ENCODE measurements at places on chromosomes 13 and 19.

GRCh38 chr19:7258041-7258839 is 36.0 kb downstream of the INSR start:
- DNase-seq, result no peak

GRCh38 chr13:43544631-43545030 is 242.1 kb downstream of the ENOX1 start:
- DNase-seq, result no peak

- DNase-seq, result no peak
Observed at GRCh38 chr13:32850316-32851052, 165.7 kb upstream of the KL start.

DNA sequence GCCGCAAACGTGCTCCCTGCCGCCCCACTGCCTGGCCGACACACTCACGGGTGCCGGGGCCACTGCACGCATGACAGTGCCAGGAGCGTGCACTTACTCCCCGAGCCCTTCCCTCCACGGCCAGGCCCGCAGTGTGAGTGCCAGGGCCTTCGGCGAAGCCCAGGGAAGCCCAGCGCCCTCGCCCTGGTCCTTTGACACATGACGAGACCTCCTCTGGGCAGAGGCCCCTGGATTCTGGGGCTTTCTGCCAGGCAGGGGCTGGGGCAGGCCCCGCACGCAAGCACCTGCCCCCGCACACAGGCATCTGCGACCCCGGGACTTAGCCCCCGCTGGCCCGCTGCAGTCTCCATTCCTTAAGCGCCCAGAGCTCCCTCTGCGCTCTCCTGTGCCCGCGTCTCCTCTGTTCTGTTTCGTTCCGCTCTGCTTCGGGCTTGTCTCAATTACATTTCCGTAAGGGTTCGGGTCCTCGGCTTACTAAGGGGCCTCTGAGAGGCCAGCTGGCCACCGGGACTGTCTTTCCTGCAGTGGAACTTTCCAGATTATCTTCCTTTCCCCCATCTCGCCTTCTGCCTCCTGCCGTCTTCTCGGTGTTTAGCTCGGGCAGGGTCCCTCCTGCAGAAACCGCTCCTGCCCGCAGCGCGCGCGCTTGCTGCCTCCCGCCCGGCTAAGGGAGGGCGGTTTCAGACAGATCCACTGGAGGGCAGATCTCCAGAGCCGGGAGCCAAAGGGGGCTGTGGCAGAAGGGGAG is 98.8 kb downstream of the ING1 start:
- DNase-seq, result no peak

DNA sequence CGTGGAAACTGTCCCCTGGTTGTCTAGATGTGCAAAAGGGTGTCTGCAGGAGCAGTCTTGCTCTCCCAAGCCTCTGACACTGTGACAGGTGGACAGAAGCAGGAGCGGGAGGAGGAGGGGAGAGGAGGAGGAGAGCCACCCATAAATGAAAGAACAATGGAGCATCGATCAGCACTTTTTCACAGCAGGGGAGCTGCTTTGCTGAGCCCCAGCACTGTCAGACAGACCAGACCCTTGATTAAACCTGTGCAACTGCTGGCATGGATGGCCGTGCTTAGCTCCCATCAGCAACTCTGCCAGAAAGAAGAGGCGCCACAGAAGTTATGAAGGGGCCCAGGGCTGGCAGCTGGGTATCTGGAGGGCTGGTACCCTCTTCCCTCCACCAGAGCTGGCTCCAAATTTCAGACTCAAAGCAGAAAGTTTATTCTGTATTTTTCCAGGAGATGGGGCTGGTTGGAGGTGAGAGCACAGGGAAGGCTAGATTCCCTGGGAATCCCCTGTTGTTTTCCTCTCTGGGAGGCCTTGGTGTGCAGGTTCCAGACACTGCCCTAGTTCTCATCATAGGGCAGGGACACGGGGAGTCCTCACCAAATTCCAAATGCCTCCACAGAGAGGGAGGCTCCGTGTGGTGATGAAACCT is 1192.2 kb downstream of the UQCRFS1 start:
- DNase-seq, result no peak

GRCh38 chr19:18992696-18993095 is 40.6 kb downstream of the SUGP2 start:
- DNase-seq, result no peak

DNA sequence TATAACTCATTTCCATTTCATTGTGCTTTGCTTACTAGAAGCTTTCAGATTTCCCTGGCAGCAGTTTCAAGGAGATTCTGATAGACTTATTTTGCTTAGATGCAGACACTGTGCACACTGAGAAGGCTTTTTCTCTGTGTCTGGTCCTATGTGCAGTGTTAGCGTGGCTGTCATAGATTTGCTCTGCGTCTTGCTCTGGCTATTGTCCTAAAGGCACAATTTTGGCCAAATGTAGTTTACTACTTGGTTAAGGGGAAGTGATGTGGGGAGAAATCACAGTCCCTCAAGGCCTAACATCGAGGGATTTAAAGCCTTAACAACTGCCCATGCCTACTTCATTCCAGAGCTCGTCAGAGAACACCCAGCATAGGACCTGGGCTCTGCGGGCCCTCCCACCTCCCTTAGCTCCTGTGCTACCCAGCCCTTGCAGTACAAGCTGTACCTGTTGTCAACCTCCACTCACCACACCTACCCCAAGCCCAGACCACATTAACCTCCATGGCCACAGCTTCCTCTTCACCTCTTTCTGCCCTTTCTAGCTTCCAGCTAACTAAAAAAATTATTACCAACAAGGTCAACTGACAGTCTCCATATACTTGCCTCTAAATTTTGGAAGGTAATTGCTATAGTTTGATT is 38.9 kb upstream of the KATNAL1 start:
- DNase-seq, result no peak

DNA sequence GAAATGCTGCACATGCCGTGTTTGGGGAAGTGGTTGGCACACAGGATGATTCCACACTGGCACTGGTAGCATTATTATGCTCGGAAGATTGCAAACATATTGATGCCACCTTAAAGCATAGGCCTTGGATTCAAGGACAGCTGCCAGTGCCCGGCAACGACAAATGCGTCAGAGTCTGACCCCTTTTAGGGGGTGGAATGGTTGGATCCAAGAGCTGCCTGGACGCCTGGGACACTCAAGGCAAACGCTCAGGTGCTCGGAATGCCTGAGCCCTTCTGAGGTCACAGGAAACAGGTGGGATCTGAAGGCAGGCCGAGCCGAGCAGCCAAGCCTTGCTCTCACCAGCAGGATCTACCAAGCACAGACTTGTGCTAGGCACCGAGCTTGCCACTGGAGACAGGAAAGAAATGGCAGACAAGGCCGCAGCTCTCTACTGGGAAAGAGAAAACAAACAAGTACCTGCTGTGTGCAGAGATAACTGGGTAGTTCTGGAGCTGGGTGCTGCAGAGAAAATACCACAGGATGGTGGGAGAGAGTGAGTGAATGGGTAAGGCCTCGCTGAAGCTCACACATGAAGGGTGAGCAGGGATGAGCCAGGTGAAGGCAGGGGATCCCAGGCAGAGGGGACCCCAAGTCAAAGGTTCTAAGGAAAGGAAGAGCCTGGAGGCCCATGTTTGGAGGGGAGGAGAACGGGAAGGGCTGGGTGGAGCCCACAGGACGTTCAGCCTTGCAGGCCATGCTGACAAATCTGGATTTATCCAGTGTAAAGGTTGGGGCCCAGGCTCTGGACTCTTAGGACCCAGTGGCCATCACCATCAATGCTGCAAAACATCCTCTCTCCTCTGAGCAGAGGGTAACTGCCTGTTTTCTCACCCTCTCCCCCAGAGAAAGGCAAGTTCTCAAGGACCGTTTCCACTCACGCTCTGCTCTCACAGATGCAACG is 9.2 kb downstream of the RANBP3 start:
- no peak for DNase-seq

DNA sequence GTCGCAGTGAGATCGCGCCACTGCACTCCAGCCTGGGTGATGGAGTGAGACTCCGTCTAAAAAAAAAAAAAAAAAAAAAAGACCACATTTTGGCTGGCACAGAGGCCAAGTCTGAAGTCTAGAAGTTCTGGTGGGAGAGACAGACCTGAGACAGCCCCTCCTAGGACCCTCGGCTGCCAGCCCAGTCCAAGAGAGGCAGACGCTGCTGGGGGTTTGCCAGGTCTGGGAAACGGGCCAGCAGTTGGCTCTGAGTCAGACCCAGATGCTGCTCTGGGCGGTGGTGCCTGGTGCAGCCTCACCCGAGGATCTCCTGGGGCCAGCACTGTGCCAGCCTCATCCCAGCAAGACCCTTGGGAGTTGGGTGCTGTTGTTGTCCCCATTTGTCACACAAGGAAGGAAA is 5.8 kb downstream of the FCHO1 start:
- DNase-seq, result peak; percentile 72

DNA sequence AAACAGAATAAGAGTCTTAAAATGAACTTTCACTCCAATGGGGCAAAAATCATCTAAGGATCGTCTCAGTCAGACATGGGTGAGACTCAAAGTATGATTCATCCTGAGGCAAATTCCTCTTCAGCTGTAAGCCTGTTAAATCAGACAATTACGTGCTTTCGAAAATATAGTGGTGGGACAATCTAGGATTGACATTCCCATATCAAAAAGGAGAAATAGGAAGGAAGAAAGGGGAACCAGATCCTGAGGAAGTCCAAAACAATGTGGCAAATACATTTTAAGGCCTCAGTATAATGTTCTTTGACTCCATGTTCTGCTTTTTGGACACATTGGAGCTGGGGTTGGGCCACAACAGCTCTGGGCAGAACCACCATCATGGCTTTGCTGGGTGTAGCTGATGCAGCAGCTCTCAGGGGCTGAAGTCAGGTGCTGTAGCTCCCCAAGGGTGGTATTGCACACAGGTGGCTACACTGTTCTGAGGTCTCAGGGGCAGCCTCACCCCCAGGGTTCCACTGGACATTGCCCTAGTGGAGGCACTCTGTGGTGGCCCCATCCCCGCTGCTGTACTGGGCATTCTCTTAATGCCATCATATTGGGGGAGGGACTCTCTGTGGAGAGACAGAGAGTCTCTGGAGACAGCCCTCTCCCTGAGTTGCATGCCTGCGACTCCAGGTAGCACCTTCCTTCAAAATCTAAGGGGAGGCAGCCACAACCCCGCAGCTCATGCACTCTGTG is 5.7 kb upstream of the FPR3 start:
- DNase-seq, result no peak

- no peak for DNase-seq
Observed at GRCh38 chr13:33224686-33225085, 60.9 kb downstream of the STARD13 start.

GRCh38 chr13:113901642-113902041 is 37.8 kb upstream of the GAS6 start:
- DNase-seq, result no peak

DNA sequence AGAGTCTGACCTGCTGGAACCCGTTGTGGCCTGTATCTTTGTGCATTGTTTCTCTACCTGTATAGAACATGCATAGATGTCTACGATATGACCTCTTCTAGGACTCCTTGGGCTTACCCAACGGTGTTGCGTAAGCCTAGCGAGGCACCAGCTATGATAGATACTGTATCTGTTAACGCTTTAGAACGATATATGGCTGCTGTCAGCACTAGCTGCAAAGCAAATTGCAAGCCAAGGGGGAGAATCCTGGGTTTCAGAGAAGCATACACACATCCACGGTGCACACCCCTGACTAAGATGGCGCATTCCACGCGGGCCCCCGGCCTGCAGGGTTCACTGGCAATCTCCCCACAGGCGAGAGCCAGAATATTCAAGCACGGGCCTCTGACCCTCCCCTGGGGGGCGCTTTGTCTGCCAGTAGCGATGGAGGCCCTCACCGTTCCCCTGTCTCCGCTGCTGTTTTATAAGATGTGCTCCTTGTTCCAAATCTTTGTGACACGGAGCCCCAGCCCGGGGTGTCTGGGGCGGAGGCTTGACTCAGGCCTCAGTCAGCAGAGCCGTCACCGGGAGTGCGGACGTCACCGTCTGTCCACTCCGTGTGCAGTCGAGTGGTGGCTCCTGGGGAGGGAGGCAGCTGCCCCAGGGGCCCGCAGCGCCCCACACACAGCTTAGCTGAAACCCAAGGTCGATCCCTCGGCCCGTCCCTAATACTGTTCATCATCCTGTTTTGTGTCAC is 12.9 kb upstream of the RPS15 start:
- DNase-seq, result no peak

GRCh38 chr13:20142927-20143480 is 17.8 kb downstream of the GJA3 start:
- DNase-seq, result no peak

- no peak for DNase-seq
Observed at GRCh38 chr13:77740931-77741596, 43.6 kb downstream of the SLAIN1 start.

- DNase-seq, result no peak
Observed at GRCh38 chr19:6531956-6532243, 1.1 kb downstream of the TNFSF9 start.

DNA sequence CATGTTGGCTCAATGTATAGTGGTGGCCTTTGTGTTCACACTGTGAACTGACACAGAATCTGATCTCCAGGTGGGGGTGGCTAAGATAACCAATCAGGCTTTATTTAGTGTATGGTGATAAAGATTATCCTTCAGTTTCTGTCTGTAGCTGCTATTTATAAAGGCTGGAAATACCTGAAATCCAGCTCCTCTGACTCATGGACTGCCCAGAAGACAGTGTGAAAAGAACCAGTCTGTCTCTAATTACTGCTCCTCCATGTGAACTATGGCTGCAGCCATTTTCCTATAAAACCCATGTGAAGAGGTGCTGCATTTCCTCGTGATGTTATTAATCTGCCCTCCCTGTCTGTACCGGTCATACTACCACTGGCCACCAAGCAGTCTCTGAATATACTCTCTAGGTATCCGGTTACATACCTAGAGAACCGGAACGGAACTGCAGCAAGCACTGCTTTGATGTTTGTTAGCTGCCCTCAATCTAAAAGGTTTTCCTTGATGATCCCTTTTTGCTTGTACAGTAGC is 238.0 kb downstream of the LHFPL6 start:
- DNase-seq, result no peak

- DNase-seq, result no peak
Observed at GRCh38 chr13:66224663-66225062, 1005.5 kb downstream of the PCDH9 start.

DNA sequence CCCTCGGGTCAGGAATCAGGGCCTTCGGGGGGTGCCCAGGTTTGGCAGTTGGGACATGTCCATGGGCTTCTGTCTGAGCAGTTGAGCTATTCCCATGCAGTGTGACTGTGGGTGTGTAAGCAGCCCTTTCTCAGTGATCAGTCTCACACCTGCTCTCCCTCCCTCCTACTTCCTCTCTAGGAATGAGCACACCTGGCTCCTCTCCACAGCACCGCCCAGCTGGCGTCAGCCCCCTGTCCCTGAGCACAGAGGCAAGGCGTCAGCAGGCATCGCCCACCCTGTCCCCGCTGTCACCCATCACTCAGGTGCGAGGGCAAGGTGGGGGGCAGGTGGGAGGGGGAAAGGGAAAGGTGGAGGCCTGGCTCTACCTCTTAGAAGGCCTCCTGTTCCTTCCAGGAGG is 25.9 kb downstream of the COMP start:
- DNase-seq, result no peak

- no peak for DNase-seq
Observed at GRCh38 chr13:64272681-64273080, 2857.0 kb upstream of the PCDH20 start.

- DNase-seq, result no peak
Observed at GRCh38 chr19:48183356-48183755, 12.9 kb downstream of the ZSWIM9 start.

Data from right forelimb (tissue), 1 donor.